ENCODE measurements at places on chromosomes 11 and 22. TPM values are rescaled to one million over a fixed set of nuclear protein-coding genes. Genes with fewer than 3 reads are reported as not detected.
A peak's percentile ranks its signal among the peaks of the same experiment; 100 is the strongest.

The OR2D2 gene
- 0.22 TPM for total RNA-seq

GRCh38 chr22:31639436-31640039 lies 22.5 kb downstream of the PISD start:
- H3K4me1 ChIP-seq, result no peaks in the 10 kb centered on the region
- peaks cover 3% of the 10 kb centered on the region for H3K36me3 ChIP-seq
- H3K27ac ChIP-seq, result no peak overlapping the region
- no peak overlapping the region for H3K4me3 ChIP-seq

DNA sequence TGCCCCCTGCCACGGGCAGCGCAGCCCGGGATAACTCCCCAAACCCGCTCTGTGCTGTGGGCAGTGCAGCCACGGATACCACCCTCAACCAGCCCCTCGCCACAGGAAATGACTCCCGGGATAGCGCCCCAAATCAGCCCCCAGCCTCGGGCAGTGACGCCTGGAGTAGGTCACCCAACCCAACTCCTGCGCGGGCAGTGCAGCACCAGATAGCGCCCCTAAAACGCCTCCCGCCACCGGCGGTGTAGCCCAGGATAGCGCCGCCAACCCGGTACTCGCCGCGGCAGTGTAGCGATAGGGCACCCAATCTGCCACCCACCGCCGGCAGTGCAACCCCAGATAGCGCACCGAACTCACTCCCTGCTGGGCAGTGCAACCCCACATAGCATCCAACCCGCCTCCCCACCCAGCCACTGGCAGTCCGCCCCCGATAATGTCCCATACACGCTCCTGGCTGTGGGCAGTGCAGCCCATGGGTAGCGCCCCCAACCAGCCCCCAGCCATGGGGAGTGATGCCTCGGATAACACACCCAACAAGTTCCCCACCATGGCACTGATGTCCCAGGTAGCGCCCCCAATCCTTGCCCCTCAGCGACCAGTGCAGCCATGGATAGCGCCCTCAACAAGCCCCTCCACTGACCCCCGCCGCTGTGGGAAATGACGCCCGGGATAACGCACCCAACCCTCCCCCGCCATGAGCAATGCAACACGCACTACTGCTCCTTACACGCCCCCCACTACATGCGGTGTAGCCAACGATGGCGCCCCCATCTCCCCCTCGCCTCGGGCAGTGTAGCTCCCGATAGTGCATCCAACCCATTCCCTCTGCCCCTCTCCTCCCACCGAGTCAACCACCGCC lies 1.5 kb downstream of the RFPL2 start:
- peaks cover 11% of the 10 kb centered on the region for H3K27me3 ChIP-seq
- H3K4me1 ChIP-seq, result no peaks in the 10 kb centered on the region
- H3K27ac ChIP-seq, result no peak overlapping the region
- no peaks in the 10 kb centered on the region for H3K36me3 ChIP-seq
- DNase-seq, result no peak

The CNIH2 gene
- 1.4 TPM for total RNA-seq

DNA sequence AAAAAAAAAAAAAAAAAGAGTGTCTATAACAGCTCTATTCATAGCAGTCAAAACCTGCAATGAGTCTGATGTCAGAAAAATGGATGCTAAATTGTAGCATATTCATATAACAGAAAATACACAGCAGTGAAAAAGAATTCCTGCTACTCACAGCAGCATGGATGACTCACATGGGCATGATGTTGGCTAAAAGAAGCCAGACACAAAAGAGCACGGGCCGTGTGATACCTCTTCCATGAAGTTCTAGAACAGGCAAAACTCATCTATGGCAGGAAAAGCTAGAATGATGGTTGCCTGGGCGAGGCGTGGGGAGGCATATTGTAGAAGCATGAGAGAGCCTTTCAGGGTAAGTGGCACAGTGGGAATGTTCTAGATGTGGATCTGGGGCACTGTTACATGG lies 18.9 kb downstream of the PLAAT3 start:
- peak; percentile 71 for DNase-seq
- peaks cover 9% of the 10 kb centered on the region for H3K4me1 ChIP-seq
- H3K36me3 ChIP-seq, result no peaks in the 10 kb centered on the region
- no peak overlapping the region for H3K27ac ChIP-seq
- no peak overlapping the region for H3K4me3 ChIP-seq

GRCh38 chr11:128862908-128863660 lies 4.0 kb downstream of the KCNJ1 start:
- no peaks in the 10 kb centered on the region for H3K27me3 ChIP-seq
- DNase-seq, result peak; percentile 86
- peak overlapping the region; percentile 57 for H3K27ac ChIP-seq
- peak overlapping the region; percentile 0 for H3K4me3 ChIP-seq
- H3K4me1 ChIP-seq, result peaks cover 37% of the 10 kb centered on the region
- no peaks in the 10 kb centered on the region for H3K36me3 ChIP-seq
